ENCODE measurements at places on chromosomes 12 and 14. TPM values are rescaled to one million over a fixed set of nuclear protein-coding genes. Genes with fewer than 3 reads are reported as not detected.

The PTPRO gene
- 0.49 TPM for total RNA-seq

GRCh38 chr14:106024983-106025604 lies 498.7 kb downstream of the TMEM121 start:
- H3K27me3 ChIP-seq = no peaks in the 10 kb centered on the region
- H3K4me1 ChIP-seq = no peaks in the 10 kb centered on the region
- H3K4me3 ChIP-seq = no peak overlapping the region
- no peak for DNase-seq
- H3K36me3 ChIP-seq = no peaks in the 10 kb centered on the region

GRCh38 chr12:51661199-51661598 lies 70.2 kb downstream of the SCN8A start:
- H3K4me3 ChIP-seq = no peak overlapping the region
- H3K36me3 ChIP-seq = no peaks in the 10 kb centered on the region
- no peaks in the 10 kb centered on the region for H3K27me3 ChIP-seq

GRCh38 chr12:29640589-29641345 lies 143.0 kb downstream of the TMTC1 start:
- no peak for DNase-seq
- H3K4me3 ChIP-seq = no peak overlapping the region
- H3K4me1 ChIP-seq = peaks cover 12% of the 10 kb centered on the region
- no peaks in the 10 kb centered on the region for H3K27me3 ChIP-seq

GRCh38 chr14:98853063-98853729 lies 418.8 kb downstream of the BCL11B start:
- no peaks in the 10 kb centered on the region for H3K4me1 ChIP-seq
- H3K27me3 ChIP-seq = no peaks in the 10 kb centered on the region
- H3K27ac ChIP-seq = no peak overlapping the region

GRCh38 chr12:52182384-52182783 lies 9.4 kb downstream of the KRT80 start:
- peaks cover 38% of the 10 kb centered on the region for H3K4me1 ChIP-seq
- no peaks in the 10 kb centered on the region for H3K27me3 ChIP-seq
- H3K4me3 ChIP-seq = no peak overlapping the region
- no peaks in the 10 kb centered on the region for H3K36me3 ChIP-seq
- H3K27ac ChIP-seq = no peak overlapping the region

The CYP27B1 gene
- 1.7 TPM for total RNA-seq

DNA sequence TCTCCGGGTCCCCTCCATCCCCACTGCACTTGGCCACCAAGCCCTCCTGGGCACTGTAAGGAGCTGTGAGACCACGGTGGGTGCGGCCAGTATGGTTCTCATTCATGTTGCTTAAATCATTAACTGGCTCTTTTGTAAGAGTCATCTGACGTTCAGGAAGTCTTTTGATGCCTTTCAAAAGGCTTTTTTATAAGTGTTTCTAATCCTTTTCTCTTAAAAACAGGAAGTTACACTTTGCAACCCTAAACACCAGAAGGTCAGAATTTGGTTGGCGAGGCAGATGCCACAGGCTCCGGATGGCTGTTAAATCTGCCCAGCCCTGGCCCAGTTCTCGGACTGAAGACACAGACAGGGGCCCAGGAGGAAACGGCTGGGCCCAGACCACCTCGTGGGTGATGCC lies 26.1 kb upstream of the DIO3 start:
- no peak for DNase-seq
- no peaks in the 10 kb centered on the region for H3K27me3 ChIP-seq
- H3K36me3 ChIP-seq = no peaks in the 10 kb centered on the region
- no peak overlapping the region for H3K4me3 ChIP-seq

DNA sequence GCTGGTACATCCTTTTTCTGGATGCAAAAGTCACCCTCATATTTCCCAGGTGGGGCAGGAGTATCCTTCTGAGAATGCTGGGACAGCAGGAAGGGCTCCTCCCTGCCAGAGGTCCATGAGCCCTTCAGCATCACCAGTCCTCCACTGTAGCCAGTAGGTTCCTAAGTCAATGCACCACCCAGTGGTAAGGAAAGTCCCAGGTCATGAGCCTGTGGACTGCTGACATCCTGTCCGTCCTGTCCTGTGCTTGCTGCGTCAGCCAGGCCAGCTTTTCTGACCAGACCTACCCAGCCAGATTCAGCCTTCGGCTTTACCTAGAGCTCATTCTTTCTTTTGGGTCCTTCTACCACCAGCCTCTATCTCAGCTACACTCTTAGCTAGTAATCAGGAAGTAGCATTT lies 23.0 kb upstream of the ACTN1 start:
- no peaks in the 10 kb centered on the region for H3K36me3 ChIP-seq
- no peak overlapping the region for H3K4me3 ChIP-seq
- no peak for DNase-seq
- no peaks in the 10 kb centered on the region for H3K27me3 ChIP-seq
- peaks cover 19% of the 10 kb centered on the region for H3K4me1 ChIP-seq

The C12orf56 gene
- 7.4 TPM for total RNA-seq

DNA sequence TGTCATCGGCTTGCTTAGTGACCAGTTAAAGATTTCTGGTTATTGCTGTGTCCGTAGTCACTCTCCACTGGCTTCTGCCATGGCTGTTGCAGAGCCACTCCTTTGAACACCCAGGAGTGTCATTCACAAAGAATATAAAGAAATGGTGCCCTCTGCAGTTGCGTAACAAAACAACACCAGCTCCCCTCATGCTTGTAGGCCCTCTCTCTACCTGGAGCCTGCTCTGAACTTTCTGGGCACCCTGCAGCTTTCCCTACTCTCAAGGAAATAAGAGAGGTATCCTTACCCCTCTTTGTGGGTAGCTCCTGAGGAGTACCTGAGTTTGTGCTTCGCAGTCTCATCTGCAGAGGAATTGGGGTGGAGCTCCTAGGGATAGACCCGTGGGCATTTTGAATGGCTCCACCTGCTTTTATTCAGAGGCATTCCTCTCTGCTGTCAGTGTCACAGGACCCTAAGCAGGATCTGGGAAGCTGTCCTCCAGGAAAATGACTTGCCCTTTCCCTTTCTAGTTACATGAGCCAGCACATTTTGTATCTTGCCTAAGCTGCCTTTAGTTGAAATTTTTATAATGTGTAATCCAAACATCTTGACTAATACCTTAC lies 97.2 kb upstream of the TMEM260 start:
- H3K4me1 ChIP-seq = no peaks in the 10 kb centered on the region
- no peak for DNase-seq
- H3K36me3 ChIP-seq = no peaks in the 10 kb centered on the region
- no peak overlapping the region for H3K4me3 ChIP-seq

DNA sequence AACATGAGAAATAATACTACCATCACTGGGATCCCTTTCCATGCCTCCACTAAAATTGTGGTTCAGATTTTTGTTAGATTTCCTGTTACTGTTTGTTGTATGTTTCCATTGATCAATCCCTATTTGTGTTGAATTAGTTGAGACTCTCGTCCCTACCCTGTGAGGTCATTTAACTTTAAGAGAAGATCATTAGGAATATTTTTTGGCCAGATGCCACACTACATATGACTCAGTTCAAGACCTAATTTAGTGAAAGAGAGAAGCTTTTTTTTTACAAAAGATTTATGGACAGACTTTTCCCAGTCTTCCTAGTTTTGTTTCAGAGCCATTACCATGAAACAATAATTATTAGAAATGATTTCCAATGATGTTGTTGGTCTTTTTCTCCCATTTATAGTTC lies 35.5 kb downstream of the CPSF6 start:
- no peaks in the 10 kb centered on the region for H3K36me3 ChIP-seq
- no peaks in the 10 kb centered on the region for H3K27me3 ChIP-seq

GRCh38 chr14:103115845-103116572 lies 7.3 kb upstream of the TNFAIP2 start:
- no peak overlapping the region for H3K4me3 ChIP-seq
- H3K36me3 ChIP-seq = no peaks in the 10 kb centered on the region
- H3K27me3 ChIP-seq = no peaks in the 10 kb centered on the region
- no peak for DNase-seq

- H3K27me3 ChIP-seq = no peaks in the 10 kb centered on the region
- no peaks in the 10 kb centered on the region for H3K36me3 ChIP-seq
- peak within 1 kb of the TSS; percentile 52 for H3K27ac ChIP-seq
- H3K4me3 ChIP-seq = peak within 1 kb of the TSS; percentile 18
- no peak for DNase-seq
These were observed at the start of gene GPR65 for GRCh38 chr14:88005050-88005481. Gene GPR65 (plus strand): TSS chr14:88005135. CDS start chr14:88010848, 5,713 bp downstream.

DNA sequence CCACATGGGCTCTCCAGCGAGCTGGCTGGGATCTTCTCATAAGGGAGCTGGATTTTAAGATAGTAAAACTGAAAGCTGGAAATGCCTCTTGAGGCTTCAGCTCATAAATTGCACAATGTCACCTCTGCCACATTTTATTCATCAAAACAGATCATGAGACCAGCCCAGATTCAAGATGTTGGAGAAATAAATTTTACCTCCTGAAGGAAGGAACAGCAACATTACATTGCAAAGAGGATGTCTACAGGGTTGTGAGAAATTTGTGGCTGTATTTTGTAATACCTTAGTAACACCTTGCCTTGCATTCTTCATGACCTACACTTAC lies 43.1 kb upstream of the KRR1 start:
- H3K36me3 ChIP-seq = no peaks in the 10 kb centered on the region
- no peak for DNase-seq
- no peaks in the 10 kb centered on the region for H3K27me3 ChIP-seq
- H3K4me3 ChIP-seq = no peak overlapping the region

The LALBA gene
- total RNA-seq = not detected

DNA sequence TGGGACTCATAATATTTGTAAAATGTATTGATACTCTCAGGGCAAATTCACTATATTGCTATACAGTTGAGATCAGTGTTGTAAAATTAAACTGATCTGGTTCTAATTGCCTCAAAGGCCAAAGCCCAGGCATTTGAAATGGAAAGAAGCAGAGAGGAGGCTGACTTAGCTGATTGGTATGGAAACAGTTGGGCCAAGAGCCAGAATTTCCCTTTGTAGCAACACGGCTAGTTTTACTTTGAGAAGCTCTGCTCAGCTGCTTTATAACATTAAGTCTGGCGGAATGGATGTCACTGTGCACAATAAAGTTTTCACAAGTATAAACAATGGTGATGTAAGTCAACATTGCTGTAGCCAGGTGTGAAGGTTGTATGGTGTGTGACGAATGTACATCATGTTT lies 186.4 kb downstream of the MSRB3 start:
- no peak for DNase-seq
- H3K27me3 ChIP-seq = no peaks in the 10 kb centered on the region
- no peak overlapping the region for H3K27ac ChIP-seq
- no peak overlapping the region for H3K4me3 ChIP-seq

The RTN1 gene
- total RNA-seq = 24.8 TPM

GRCh38 chr12:18130851-18131250 lies 40.9 kb upstream of the RERGL start:
- H3K4me1 ChIP-seq = no peaks in the 10 kb centered on the region
- no peak overlapping the region for H3K27ac ChIP-seq
- H3K4me3 ChIP-seq = no peak overlapping the region
- H3K27me3 ChIP-seq = no peaks in the 10 kb centered on the region
- no peaks in the 10 kb centered on the region for H3K36me3 ChIP-seq

The TPPP2 gene
- total RNA-seq = not detected

GRCh38 chr12:90575995-90576394 lies 379.0 kb downstream of the CCER1 start:
- H3K27ac ChIP-seq = no peak overlapping the region
- no peaks in the 10 kb centered on the region for H3K27me3 ChIP-seq
- no peak overlapping the region for H3K4me3 ChIP-seq
- no peaks in the 10 kb centered on the region for H3K4me1 ChIP-seq
- no peaks in the 10 kb centered on the region for H3K36me3 ChIP-seq
- DNase-seq = no peak

- no peaks in the 10 kb centered on the region for H3K4me1 ChIP-seq
- H3K36me3 ChIP-seq = no peaks in the 10 kb centered on the region
- H3K4me3 ChIP-seq = no peak overlapping the region
- DNase-seq = no peak
- H3K27me3 ChIP-seq = no peaks in the 10 kb centered on the region
These were observed 51.2 kb upstream of the AEBP2 start for GRCh38 chr12:19388131-19388549.
